Neuronal stem cell (in vitro differentiated cells): ENCODE measurements at places on chromosomes 5 and 9.

GRCh38 chr5:154756009-154756867 is 1.1 kb downstream of the LARP1 start:
- DNase-seq: peak; percentile 24

DNA sequence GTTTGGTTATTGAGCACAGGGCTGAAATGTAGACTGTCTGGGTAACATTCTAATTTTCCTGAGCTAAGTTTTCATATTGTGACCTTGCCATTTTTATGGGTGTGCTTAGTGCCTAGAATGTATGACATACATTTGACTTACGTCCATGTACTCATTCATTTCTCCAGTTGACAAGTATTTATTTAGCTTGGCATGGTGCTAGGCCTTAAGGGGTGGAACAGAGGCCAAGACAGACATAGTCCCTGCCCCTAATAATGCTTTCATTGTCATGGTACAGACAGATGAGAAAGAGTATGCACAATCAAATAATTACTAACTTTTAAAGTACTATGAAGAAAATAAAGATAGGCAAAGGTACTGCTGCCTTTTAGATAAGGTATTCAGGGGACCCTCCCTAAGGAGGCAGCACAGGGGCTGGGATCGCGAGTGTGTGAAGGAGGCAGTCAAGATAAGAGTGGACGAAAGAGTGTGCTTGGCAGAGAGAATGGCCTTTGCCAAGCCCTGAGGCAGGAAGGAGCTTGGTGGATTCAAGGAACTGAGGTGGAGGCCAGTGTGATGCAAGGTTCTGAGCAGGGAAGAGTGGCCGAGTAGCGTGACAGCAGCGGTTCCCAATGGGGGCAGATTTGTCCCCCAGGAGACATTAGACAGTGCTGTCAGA is 128.0 kb downstream of the PIP5K1B start:
- no peak for DNase-seq

DNA sequence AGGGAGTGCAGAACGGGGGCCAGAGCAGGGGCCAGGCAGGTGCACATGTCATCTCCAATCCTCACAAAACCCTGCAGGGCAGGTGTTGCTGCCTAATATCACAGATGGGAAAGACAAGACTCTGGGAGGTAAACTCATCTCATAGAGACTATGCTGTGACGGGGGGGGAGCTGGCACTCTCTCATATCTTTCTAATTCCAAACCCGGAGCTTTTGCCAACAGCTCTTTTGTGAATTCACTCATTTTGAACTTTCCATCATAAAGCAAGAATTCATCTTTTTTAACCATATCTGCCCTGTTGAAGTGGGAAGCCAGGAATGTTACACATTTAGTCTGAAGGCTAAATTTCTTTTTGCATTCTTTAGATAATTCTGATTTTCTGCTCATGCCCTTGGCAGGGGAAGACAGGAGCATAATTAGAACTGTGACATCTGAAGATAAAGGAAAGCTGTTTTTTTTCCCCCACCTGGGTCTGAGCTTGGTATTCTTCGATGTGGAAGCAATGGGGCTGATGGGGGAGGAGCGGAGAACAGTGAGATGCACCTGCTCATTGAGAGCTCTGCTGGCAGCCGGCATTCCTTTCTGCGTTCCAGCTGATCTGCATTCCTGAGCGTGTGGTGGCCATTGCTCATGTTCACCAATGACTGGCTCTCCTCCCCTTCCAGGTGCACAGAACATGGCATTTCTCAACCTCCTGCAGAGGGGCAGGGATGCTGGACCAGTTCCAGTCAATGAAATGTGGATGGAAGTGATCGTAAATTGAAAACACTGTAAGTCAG is 159.2 kb downstream of the NSG2 start:
- peak; percentile 46 for DNase-seq

GRCh38 chr5:142897328-142897727 is 127.2 kb downstream of the ARHGAP26 start:
- DNase-seq: no peak

DNA sequence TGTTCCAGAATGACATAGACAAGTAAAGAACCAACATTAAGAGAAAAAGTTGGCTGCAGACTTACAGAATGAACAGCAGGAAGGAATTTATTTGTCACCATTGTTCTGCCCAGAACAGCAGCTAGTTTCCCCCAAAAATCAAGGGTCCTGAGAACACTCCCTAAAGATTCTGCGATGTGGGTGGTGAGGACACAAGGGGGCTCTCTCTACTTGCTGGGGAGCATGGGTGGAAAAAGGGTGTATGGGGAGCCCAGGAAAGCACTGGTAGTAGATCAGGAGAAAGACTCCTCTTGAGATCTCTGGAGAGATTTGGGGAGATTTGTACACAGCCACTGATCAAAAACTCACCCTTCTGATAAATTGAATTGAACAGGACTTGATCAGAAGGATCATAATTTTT is 316.5 kb downstream of the KCTD16 start:
- no peak for DNase-seq
